CD4-positive, alpha-beta memory T cell (primary cell): ENCODE measurements at places on chromosomes 3 and 15. TPM values are rescaled to one million over a fixed set of nuclear protein-coding genes. Genes with fewer than 3 reads are reported as not detected.

DNA sequence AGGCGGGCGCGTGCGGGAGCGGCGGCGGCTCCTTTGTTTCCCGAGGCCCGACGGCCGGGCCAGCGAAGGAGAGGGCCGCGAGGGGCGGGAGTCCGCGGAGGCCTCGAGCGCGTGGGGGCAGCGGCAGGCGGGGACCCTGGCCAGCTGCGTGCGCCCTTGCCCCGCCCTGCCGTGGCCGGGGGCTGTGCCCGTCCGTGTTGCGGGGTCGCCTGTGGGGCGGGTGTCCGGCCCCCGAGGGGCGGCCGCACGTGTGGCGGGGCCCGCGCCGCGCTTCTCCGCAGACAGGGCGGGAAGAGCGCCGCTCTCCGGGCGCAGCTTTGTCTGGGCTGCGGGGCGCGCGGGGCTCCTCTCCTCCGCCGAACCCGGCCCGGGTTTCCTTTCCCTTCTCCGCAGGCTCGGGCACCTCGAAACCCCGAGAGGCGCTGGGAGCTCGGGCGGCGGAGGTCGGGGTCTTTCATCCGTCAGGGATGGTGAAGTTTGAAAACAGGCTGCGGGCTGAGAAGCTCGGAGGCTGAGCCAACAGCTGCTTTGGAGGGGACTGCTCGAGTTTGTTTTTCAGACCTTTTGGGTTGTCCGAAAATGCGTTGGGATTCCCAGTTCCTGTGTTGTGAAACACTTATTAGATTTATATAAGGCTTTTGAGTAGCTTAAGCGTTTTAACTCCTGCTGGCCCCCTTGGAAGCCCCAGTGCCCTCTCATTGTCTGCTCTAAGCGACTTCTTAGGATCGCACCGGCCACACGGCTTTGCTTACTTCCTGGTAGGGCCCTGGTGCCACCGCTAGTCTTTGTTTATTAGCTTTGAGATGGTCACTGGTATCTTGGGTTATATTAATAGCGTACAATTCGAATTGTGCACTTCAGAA is 817 bp downstream of the USP3 start:
- peak; percentile 46 for DNase-seq

- peak; percentile 45 for DNase-seq
Observed at GRCh38 chr3:57983734-57984518, 24.3 kb upstream of the FLNB start.

GRCh38 chr15:48851956-48852355 is 26.0 kb upstream of the EID1 start:
- DNase-seq = no peak

DNA sequence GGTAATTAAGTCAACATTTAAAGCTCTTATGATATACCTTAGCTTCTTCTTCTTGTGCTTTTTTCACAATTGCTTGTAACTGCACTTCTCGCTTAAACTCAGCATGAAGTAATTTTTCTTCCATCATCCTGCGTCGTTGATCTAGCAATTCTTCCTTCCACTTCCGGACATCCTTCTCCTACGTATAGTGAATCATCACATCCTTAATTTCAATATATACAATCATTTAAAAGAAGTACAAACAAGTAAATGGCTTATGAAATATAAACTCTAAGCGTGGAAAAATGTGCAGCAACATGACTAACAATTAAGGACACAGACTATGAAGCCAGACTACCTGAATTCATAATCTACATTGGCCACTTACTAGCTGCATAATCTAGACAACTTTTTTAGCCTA is 151.4 kb downstream of the SCAPER start:
- no peak for DNase-seq

The SCAMP5 gene
- total RNA-seq = 0.26 TPM

The ANKUB1 gene
- not detected for total RNA-seq

The FETUB gene
- not detected for total RNA-seq
